Mesothelial cell of epicardium (in vitro differentiated cells): ENCODE measurements at places on chromosomes 5 and 9.

- no peak for DNase-seq
Measured at GRCh38 chr9:111099199-111100008, 61.1 kb upstream of the LPAR1 start.

- DNase-seq = peak; percentile 34
Measured at GRCh38 chr9:137974746-137975526, 97.4 kb downstream of the CACNA1B start.

DNA sequence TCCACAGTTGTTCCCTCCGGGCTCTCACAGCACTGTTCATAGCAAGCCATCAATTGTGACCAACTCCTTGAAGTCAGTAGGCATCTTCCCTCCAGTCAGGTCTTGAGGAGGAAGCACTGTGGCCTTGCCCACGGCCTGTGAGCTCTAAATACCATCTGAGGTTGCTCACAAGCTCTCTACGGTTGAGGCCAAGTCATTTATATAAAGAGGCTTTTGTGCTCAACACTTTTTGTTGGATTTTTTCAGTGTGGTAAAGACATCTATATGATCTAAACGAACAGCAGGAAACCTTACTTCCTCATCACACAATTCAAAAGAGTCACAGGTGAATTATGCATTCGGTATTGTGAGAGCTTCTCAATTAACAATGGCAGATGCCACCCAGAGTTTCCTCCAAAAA lies 97.3 kb downstream of the ZNF462 start:
- no peak for DNase-seq

DNA sequence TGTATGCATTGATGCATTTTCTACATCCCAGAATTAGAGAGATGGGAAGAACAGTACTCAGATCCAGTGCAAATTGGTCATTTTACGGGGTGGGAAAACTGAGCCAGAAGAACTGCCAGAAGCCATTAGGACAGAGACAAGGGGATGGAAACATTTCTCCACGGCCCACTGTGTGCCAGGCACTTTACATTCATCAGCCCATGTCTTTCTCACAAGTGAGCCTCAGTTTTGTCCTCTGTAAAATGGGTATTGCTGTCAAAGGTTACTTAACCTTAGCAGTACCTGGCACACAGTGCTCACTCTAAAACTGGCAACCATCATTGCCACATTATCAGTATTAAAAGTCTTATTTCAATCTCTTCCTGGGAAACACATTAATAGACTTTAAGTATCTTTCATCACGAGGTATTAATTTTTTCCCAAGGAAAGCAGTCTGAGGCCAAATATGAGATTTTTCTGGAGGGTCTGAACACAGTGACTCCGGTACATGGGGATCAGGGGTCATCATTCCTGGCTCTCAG lies 5.2 kb downstream of the DUSP1 start:
- no peak for DNase-seq

DNA sequence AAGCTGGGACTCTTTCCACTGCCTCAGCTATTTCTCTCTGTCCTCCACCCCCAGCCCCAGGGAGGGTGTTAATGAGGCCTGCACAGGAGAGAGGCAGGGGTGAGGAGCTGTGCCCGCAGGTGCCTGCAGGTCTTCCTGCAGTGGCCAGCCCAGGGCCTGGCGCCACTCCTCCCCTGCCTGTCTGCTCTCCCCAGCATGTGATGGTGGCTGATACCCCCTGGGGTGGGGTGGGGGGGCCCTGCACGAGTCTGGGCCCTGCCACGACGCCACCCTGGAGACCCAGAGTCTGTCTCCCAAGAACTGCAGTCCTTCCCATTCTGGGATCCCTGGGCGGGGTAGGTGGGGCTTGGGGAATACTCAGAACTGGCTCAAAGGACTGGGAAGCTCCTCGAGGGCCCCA lies 166.4 kb upstream of the SMIM23 start:
- DNase-seq = no peak

- no peak for DNase-seq
Measured at GRCh38 chr9:126411948-126412284, 85.3 kb downstream of the MVB12B start.

DNA sequence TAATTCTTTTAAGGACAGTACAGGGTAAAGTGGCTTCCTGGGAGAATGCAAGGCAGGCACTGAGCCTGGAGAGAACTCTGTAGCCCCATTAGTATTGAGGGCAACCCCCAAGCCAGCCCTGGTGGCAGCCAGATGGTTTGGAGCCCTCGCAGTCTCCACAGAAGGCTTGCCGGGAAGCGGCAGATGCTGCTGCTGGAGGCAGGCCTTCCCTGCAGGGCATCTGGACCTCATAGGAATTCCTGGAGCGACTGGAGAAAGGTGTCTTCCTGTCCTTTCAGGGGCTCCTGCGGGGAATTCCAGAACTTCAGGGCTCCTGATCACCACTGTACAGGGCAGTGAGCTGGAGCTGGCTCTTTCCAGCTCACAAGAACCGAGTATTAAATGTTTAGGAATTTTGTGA lies 167.5 kb downstream of the INSYN2B start:
- DNase-seq = no peak

DNA sequence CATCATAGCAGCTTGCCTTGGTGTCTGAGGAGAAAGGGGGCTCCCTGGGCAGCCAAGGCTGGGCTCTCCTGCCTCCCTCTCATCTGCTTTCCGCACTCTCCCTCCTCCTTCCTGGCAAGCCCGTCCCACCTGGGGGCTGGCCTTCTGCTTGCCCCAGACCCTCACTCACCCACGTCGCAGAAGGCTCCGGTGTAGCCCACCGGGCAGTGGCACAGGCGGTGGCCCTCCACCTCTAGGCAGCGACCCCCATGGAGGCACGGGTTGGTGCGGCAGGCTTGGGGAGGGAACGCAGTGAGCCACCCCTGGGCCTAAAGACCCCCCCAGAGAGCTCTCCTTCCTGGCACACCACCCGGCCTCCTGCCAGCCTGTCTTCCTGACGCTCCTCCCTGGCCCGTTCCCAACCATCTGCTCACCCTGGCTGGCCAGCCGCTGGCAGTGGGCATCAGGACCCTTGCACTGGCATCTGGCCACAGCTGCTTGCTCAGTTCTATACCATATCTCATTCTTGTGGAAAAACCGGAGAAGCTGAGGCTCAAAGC lies 4.2 kb upstream of the PFN3 start:
- DNase-seq = no peak

DNA sequence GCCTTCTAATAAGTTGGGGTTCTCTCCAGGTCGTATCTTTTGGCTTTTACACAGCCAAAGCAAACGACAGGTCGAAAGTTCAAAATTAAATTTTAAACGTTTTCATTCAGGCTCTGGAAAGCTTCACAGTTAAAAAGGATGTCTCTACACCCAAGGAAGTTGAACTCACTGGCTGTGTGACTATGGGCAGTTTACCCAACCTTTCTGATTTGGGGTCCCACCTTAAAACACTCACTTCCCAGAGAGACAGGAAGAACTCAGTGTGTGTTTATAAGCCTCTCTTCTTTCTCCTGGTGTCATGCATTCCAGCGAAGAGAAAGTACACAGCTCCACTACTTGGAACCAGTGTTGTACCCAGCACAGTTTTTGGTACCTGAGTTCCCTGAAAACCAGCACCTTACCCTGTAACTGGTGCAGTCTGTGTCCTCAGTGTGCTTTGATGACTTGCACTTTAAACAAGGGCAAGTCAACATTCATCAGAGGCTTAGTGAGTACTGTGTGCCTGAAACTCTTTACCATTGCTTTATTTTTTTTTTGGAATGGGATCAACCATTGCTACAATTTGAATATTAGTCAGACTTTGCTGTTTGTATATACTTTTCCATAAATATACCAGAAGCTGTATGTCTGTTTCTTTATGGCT lies 1.7 kb downstream of the SRD5A1 start:
- no peak for DNase-seq

DNA sequence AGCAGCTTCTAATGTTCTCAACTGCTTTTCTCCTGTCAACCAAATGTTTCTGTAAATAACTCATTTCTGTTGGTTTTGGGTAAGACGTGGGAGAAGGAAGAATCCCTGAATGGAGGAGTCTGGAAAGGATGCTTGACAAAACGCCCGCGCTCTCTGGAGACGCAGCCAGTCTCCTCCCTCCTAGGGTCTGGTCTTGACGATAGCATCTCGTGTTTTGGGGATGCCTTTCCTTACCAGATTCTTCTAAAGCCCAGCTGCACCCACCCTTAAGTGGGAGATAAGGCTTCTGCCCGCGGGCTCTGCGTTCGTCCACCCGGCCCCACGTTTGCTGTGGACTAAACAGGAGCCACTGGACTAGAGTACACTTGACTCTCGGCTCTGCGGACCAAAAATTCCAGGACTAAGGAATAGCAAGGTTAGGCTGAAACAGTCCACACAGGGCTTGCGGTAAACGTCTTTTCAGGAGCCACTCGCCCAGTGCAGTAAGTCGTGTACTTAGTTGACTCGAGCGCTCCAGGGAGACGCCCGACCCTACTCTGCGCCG lies 491 bp upstream of the CTSL start:
- DNase-seq = no peak

DNA sequence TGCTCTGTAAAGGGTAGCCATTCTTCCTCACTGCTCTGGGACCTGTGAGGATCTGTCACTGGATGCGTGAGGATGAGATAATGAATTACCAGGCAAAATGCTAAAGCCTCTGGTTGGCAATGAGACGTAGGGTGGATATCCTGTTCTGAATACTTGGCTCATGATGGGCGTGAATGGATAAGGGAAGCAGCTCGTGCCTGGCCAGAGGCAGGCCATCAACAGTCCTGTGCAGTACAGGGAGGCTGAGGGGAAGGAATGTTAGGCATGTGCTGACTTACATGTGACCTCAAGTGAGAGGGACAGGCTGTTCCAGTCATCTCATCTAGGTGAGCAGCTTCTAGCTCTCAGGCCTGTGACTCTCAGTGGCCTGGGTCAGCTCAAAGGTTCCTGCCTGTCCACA lies 172.8 kb downstream of the CARTPT start:
- DNase-seq = no peak

- no peak for DNase-seq
Measured at GRCh38 chr5:173789031-173789920, 98.9 kb upstream of the CPEB4 start.

GRCh38 chr5:73786043-73786831 lies 160.2 kb downstream of the ARHGEF28 start:
- DNase-seq = no peak

- no peak for DNase-seq
Measured at GRCh38 chr9:7671847-7672246, 127.7 kb downstream of the DMAC1 start.

- DNase-seq = no peak
Measured at GRCh38 chr5:169777159-169777558, 140.1 kb downstream of the DOCK2 start.

GRCh38 chr5:180491496-180491895 lies 2.7 kb upstream of the CNOT6 start:
- no peak for DNase-seq

GRCh38 chr5:152066784-152067183 lies 142.1 kb upstream of the GLRA1 start:
- DNase-seq = no peak

GRCh38 chr9:82729991-82730589 lies 332.9 kb downstream of the RASEF start:
- no peak for DNase-seq

DNA sequence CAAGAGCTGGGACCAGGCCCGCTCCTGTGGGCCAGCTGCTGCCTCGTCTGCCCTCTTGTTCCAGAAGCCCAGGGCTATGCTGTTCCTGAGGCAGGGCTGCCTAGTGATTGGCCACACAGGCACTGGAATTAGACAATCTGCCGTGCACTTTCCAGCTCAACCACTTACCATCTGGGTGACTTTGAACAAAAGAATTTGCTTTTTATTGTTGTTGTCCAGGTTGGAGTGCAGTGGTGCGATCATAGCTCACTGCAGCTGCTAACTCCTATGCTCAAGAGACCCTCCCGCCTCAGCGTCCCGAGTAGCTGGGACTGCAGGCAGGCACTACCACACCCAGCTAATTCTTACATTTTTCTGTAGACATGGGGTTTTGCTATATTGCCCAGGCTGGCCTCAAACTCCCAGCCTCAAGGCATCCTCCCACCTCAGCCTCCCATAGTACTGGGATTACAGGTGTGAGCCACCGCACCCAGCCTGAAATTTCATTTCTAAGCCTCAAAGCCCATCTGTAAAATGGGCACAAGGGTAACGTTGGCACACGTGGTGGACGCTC lies 1.2 kb upstream of the NEK6 start:
- no peak for DNase-seq

DNA sequence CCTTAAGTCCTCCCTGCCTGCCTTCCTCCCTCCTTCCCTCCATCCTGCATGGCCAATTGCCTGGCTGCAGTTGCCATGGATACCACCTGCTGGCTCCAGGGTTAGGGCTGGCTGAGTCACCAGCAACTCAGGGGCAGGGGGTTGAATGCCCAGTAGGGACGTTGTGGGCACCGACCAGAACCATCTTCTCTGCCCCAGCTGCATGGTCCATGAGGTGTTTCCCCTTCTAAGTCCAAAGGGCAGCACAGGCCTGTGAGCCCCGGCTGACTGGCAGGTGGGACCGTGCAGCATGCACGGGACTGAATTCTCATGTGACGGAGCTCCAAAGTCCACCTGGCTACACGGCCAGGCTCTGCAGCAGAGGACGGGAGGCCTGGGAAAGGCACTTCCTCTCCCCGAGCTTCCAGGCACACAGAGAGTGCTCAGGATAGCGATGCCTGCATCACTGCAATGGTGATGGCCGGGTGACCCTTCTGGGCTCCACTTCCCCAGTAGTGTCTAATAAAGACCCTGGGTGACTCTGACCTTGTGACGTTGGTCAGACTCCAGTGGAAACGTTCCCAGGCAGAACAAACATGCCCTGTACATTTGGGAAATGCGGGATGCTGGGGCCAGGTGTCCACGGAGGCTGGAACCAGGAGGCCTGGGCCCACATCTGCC lies 5.7 kb downstream of the ASS1 start:
- DNase-seq = no peak
